ENCODE measurements at places on chromosomes 2 and 18.
A peak's percentile ranks its signal among the peaks of the same experiment; 100 is the strongest.

DNA sequence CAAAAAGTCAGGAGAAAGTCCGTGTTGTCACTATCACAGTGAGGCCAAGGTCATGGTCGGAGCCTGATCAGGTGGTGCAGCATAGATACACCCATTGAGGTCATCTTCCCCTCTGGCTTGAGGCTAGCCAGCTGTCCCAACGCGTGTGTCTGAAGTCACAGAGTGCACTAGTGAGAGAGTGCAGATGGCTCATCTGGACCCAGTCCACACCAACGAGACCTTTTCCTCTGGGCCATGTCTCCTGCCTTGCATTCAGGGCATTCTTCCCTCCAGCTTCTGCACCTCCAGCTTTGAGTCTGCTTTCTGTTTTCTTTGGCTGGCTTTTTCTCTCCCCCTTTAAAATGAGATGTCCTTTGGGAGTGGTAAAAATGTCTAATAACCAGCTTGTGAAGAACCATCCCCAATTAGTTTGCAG lies 146.9 kb downstream of the TDRD15 start:
- no peak for DNase-seq

DNA sequence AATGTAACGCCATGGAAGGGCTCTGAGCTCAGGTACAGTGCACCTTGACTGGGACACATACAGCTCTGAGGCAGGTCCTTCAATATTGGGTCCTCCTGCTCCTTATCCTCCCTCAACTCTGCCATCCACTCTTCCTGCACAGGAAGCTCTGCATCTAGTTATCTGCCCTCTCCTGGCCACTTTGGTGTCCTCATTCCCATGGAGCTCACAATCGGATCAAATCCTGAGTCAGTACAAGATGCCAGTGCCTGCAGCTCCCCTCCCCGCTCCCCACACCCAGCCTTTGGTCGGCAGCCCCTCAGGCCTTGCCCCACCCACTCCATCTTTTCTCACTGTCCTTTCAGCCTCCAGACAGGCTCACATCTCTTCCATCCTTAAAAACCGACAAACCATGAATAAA lies 58.0 kb downstream of the LRRFIP1 start:
- no peak for DNase-seq

DNA sequence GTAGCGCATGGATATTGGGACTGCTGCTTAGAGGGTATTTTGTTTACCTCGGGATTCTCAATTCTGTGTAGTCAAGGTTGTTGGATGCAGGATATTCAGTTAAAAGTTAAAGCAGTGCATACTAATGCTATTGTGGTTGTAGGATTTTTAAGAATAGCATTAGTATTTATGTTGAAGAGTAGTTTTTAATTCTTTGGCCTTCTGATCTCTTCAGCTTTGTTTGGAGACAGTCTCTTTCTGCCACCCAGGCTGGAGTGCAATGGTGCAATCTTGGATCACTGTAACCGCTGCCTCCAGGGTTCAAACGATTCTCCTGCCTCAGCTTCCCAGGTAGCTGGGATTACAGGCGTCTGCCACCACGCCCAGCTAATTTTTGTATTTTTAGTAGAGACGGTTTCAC lies 1.5 kb downstream of the RHBDD1 start:
- no peak for DNase-seq

DNA sequence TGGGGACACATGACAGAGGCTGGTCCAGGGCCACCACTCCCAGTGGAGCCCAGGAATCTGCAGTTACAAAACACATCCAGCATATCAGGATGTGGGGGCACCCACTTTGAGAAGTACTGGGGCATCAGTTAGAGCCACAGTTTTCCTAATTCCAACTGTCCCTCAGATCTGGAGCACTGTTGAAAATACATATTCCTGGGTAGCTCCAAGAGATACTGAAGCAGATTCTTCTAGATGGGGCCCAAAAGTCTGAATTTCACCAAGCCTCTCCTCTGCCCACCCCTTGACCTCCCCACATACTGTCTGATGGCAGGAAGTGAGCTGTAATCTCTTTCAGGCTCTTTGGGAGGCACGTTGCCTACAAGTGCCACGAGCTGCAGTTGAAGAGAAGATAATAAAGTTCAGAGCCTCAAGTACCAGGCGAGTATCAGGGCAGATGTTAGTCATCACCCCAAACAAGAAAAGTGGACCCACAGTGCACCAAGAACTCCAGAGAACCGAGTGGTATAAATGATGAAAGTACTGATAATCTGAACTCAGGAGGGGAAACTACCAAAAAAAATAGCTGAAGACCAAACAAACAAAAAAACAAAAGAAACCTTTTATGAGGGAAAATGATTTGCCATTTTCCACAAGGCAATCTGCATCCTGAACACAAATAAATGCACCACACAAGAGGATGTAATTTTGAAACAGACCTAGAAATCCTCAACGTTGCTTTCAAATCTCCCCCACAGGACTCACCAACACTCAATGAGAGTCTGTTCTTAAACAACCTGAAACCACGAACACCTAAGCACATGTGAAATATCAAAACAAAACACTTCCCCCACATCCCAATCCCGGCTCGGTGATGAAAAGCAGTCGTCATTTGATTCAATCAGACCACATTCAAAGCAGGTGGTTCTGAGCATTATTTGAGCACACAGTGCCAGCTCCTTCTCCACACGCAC lies 98.7 kb downstream of the TCF4 start:
- no peak for DNase-seq

DNA sequence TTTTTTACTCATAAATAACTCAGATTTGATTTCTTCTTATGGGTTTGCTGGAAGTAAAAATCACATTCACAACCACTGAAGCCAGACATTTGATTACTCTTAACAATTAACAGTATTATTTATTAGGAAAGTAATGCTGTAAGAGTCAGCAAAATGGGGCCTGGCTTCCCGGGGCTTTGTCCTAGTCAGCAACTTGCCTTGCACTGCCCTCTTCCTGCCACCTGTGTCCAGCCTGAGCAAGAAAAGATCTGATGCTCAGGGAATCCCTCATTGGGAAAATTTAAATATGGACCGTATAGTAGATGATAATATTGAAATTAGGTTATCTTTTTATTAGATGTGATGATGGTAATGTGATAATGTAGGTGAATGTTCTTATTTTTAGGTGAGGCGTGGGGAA lies 30.8 kb upstream of the ACYP2 start:
- no peak for DNase-seq

- no peak for DNase-seq
Measured at GRCh38 chr2:179177694-179178093, 86.9 kb downstream of the SESTD1 start.

- no peak for DNase-seq
Measured at GRCh38 chr2:99111236-99111635, 30.3 kb upstream of the C2orf15 start.

DNA sequence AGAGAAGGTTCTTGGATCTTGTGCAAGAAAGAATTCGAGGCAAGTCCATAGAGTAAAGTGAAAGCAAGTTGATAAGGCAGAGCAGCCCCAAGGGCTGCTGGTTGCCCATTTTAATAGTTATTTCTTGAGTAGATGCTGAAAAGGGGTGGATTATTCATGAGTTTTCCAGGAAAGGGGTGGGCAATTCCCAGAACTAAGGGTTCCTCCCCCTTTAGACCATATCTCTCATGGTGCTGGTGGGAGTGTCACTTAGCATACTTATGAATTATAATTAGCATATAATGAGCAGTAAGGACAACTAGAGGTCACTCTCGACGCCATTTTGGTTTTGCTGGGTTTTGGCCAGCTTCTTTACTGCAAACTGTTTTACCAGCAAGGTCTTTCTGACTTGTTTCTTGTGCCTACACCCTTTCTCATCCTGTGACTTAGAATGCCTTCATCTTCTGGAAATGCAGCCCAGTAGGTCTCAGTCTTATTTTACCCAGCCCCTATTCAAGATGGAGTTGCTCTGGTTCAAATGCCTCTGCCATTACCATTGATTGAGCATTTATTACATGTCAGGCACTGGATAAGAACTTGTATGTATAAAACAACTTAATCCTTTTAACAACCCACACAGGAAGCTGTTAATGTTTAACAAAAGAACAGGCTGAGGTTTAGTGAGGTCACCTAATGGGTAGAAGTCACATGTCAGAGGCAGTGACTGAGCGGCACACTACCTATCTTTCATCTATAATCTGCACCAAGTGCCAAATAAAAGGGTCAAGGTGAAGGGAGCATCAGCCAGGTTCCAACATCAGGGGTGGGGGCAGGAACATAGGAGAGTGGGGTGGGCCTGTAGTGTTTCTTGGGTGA lies 250.9 kb downstream of the ICOS start:
- peak; percentile 3 for DNase-seq

DNA sequence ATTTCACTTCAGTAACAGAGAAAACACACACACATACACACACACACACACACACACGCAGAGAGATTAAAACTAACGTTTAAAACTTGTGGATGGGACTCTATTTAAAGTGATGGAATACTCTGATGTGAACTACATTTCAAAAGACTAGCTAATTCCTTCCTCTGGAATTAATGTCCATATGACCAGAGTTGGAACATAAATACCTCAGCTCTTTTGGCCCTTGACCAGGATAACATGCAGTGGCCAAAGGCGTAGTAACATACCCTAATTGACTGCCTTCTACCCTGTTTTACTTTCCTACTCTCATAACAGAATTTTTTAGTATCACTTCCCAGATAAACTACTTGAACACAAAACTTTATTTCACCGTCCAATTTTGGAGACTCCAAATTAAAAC lies 671.3 kb upstream of the CHAC2 start:
- DNase-seq: no peak

- no peak for DNase-seq
Measured at GRCh38 chr18:51537487-51537886, 340.0 kb upstream of the MEX3C start.

- no peak for DNase-seq
Measured at GRCh38 chr2:217662984-217663602, 339.7 kb downstream of the TNS1 start.

DNA sequence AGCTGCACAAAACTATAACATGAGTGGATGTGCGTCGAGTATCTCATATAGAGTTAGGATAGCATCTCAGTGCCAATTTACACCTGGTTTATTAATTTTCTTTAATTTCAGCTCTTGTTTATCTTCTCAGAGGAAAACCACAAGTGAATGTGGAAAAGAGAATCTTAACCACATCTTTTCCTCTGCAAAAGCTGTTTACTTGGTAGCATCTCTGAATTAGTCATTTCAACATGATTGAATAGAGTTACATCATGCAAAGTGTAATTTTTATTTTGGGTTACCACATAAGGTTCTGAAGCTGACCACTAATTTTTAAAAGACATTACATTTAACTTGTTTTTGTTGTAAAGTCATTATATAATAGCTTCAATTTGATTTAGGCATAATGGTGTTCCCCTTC lies 83.8 kb upstream of the FAM237A start:
- no peak for DNase-seq

GRCh38 chr18:74459889-74460288 lies 2.8 kb upstream of the DIPK1C start:
- no peak for DNase-seq

DNA sequence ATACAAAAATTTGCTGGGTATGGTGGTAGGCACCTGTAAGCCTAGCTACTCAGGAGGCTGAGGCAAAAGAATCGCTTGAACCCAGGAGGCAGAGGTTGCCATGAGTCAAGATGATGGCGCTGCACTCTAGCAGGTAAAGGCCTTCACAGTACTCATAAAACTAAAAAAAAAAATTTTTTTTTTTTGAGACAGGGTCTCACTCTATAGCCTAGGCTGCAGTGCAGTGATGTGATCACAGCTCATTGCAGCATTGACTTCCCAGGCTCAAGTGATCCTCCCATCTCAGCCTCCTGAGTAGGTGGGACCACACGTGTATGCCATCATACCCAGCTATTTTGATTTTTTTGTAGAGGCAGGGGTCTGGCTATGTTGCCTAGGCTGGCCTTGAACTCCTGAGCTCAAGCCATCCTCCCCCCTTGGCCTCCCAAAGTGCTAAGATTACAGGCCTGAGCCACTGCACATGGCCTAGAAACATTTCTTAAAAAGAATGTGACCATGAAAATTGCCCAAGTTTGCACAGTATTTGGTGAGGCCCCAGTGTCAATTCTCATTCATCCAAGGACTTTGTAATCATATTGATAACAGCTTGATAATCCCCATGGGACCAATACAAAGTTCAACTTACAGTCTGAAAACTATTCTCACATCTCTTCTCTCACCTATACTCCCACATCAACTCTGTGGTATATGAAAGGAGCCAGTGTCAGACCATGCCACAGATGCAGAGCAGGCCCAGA lies 64.2 kb upstream of the MYCN start:
- no peak for DNase-seq

Data from CD4-positive, alpha-beta T cell treated with Interleukin-21 for 1 hour (primary cell).